ENCODE measurements at places on chromosomes 11 and 22.

DNA sequence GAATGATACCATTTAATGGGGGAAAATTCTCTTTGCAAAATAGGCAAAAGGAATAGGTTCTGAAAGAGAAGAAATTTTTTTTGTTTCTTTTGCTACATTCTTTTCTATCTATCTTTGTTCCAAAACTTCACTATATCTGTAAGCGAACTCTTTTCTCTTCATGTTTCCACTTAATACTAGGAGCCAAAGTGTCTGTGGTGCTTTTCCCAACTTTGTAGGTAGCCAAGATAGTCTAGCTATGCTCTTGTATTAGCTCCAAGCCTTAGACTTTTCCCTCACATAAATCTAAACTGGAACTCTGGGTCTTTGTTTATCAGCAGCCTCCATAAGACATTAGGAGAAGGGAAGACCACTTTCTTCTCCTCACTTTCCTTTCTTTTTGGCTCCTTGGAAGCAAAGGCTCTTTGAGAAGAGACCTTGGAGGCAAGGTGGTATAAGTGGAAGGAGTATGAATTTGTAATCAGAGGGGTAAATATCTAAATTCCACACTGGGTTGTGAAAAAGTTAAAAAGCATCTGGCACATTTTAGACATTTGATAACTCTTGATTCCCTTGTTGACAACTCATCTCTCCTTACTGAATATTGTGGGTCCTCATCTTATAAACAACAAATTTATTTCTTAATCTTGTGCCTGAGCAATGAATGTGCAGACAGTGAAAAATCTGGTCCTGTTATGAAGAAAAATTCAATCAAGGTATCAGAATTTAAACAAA, 130.0 kb downstream of the EHF start:
- DNase-seq = no peak

DNA sequence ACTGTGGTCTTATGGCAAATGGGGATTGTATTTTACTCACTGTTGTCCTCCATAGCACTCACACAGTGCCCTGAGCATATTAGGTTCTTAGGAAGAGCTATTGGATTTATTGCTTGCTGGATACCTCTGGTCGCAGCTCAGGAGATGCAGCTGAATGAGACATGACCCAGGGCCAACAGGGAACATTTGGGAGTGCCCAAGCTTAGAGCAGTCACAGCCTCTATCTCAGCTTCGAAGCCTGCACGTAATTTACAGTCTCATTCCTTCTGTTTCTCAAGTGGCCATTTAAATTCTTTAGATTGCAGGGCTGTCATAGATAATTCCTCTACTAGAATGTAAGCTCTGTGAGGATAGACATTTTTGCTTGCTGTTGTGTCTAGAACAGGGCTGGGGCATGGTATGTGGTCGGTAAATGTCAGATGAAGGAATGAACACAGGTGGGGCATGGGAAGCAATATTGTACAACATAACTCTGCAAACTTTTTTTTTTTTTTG, 192.8 kb downstream of the GRIK4 start:
- no peak for DNase-seq

DNA sequence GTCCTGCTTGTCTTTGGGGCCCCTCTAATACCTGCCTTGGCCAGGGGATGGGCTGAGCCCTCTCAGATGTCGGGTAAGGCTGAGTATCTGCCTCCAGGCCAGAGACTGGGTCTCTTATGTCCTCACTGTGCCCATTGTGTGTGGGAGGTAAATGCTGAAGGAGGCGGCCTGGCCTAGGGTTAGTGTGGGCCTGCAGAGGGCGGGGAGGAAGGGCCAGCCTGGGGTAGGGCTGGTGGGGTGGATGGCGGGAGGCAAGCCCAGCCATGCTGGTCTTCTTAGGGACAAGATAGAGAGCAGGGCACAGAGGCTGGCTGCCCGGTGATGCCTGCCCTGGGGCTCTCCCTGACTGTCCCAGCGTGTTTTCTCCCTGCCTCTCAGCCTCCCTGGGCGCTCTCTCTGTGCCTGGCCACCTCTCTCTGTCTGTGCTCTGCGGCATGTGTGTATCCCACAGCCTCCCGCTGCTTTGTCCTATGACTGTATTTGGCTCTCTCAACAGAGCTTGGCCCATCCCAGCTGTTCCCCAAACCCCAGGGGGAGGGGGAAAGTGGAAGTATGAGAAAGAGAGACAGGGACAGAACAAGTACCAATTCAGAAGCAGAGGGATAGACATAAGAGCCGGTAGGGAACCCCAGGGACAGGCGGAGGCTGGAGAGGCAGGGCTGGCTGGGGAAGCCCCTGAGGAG, 57.0 kb downstream of the PDE2A start:
- DNase-seq = no peak

GRCh38 chr11:8692417-8692816, 9.8 kb downstream of the RPL27A start:
- DNase-seq = no peak

DNA sequence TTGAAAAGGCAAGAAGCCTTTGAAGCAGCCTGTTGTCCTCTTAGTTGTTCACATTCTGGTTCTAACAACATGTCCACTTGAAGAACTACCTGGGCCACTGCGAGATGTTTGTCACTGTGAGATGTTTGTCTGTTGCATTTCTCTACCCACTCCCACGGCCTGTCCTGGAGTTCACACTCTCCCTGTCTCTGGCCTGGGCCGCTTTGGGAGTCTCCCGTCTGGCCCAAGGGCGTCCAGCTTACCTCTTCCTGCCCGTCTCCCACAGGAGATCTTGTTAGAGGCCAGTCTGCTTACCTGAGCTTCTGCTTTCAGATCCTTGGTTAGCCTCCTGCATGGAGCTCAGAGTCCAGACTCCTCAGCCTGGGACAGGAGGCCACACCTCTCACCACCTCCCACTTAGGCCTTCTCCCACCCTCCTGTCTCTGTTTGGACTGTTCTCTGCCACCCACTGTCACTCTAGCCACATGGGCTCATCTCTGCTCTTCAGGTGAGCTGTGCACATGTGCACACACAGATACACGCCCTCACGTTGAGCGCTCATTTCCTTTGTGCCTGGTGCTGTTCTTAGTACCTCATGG, 66.0 kb downstream of the TBC1D22A start:
- DNase-seq = no peak

DNA sequence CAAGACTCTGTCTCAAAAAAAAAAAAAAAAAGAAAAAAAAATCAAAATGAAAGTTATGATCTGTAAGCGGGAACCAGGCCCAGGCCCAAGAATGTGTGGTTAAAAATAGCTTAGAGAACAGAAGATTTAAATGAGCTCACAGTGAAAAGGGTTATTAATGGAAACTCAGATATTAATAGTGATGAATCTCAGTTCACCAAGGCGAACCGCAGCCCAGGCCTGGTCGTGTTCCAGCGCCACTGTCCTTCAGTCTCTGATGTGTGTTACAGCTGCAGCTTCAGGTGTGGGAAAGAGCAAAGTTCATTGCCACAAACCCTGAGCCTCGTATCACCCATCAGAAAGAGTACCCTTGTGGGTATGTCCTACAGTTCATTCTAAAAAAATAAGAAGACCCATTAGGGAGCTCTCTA, 107.1 kb downstream of the GAB2 start:
- DNase-seq = no peak
